Islet precursor cell (in vitro differentiated cells): ENCODE measurements at places on chromosomes 16 and 17.
A peak's percentile ranks its signal among the peaks of the same experiment; 100 is the strongest.

DNA sequence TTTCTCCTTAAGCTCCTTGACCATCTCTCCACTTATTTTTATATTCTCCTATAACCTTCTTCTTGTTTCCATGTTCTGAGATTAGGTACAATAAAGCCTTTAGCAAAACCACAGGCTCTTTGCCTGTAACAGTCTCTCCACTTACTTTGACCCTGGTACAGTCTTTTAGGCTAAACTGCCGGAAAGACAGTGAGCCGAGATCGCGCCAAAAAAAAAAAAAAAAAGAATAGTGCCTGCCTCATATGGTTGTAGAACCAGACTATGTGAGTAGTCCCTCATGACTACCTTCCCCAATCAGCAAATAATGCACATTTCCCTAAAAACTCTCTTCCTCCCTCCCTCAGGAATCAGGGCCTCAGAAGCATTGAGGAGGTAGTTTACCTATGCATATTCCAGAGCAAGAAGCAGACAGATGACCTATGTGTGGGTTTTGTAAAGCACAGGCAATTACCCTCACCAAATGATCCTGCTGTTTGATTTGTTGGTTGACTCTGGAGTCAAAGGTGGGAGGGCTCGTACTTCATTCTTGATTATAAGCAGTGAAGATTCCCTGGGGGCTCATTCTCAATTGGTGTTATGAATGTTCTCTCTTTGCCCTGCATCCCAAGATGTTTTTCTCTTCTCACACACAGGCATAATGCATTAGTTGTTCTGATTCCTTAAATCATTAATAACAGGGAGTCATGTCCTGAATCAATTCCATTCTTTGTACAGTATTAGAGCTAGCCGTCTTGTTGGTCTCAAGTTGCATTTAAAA lies 8.9 kb upstream of the NME1 start:
- DNase-seq, result no peak

DNA sequence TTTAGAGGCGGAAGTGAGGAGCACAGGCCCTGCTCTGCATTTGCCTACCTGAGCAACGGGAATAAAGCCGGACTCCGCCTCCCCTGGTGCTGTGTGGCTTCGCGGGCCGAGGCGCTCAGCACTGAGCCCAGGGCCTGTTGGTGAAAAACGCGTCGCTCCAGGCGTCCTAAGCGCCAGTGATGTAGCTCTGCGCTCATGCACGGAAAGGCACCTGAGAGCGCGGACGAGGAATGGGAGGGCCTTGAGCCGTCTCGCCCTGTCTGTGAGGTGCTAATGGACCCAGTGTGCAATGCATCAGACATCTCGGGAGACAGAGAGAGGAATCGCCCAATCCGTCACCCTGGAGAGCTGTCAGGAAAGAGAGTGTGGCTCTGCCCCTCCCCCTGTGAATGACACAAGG lies 17.2 kb upstream of the ATP2A3 start:
- DNase-seq, result peak; percentile 77

- DNase-seq, result no peak
Observed at GRCh38 chr17:66837226-66837625, 2.3 kb downstream of the CACNG5 start.

DNA sequence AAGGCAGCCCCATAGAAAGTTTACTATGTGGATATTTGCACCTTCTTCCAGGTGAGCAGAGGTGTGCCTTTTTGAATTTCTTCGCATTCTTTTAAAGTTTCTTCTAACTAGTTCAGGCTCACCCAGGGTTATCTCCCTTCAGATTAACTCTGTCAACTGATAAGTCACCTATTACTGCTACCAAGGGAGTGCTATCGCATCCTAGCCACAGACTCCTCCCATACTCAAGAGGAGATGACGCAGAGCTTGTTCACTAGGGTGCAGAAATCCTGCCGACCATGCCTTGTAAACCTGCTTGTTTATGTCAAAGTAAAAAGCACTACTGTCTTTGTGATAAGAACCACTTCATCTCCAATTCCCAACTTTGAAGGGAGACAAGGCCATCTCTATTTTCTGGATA lies 390.1 kb downstream of the RBFOX1 start:
- DNase-seq, result no peak

- DNase-seq, result no peak
Observed at GRCh38 chr17:36848008-36848902, 89.0 kb upstream of the LHX1 start.
